GM10248 (cell line): ENCODE measurements at places on chromosomes 5 and 9.

DNA sequence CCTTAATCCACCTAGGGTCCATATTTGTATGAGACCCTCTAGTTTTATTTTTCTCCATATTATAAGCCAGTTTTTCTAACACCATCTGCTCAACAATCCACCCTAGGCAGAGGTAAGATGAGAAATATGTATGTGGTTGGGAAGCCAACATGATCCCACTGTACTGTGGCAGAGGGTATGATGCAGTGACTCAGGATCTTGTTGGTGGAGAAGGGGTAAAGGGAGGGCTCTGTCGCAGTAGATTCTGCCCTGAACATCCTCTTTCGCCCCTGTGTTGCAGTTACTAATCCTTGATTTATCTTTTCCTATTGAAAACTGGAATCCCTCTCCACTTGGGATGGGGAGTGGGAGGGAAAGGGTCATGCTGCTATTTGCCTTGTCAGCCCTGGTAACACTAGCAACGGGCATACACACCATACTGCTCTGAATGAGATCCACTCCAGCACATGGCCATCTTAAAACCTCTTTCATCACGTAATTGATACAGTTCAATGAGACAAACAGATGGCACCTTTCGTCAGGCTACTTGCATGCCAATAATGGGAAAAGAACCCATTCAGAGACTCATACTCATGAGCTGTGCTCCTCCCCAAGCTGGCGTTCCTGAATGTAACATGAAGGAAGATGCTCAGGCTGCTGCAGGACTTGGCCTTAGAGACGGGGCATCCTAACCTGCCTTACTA, 63.0 kb downstream of the ADAMTS12 start:
- DNase-seq, result no peak

DNA sequence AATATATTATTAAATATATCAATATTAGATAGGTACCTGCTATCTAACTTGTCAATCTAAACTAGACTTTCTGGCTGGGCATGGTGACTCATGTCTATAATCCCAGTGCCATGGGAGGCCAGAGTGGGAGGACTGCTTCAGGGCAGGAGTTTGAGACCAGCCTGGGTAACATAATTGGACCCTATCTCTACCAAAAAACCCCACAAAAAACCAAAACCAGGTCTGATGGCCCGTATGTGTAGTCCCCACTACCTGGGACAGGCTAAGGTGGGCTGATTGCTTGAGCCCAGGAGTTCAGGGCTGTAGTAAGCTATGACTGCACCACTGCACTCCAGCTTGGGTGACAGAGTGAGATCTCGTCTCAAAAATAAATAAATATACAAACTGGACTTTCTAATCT, 55.0 kb downstream of the PJA2 start:
- no peak for DNase-seq

DNA sequence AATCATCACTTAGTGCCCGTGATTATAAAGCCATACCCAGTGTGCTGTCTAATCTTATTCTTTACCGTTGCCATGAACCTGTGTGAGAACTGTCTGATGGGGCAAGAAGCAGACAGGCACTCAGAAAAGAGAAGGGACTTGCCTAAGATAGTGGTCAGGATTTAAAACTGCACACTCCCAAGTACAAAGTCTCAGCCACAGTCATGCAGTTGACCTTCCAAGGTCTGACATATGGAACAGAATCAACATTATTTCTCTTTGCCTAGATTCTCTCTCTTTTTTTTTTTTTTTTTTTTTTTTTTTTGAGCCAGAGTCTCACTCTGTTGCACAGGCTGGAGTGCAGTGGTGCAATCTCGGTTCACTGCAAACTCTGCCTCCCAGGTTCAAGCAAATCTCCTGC, 1.9 kb upstream of the PPP2CA start:
- no peak for DNase-seq

GRCh38 chr5:179568721-179569120, 18.4 kb downstream of the RUFY1 start:
- no peak for DNase-seq

DNA sequence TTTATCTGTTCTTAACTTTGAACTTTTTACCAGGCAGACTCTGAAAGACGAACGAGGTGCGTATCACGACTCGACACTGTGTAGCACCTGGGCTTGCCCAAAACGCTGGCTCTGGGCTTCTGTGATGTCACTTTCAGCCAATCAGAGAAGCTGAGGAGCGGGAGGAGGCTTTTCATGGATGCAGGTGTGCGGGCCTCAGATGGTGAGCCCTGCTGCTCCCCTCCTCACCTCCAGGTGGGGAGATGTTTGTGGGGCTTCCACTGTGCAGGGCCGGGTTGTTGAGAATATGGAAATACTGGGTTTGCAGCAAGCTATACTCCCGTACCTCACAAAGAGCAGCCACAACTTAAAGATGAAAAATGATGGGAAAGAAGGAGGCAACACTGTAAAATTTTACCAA, 246.3 kb downstream of the IRX2 start:
- no peak for DNase-seq

DNA sequence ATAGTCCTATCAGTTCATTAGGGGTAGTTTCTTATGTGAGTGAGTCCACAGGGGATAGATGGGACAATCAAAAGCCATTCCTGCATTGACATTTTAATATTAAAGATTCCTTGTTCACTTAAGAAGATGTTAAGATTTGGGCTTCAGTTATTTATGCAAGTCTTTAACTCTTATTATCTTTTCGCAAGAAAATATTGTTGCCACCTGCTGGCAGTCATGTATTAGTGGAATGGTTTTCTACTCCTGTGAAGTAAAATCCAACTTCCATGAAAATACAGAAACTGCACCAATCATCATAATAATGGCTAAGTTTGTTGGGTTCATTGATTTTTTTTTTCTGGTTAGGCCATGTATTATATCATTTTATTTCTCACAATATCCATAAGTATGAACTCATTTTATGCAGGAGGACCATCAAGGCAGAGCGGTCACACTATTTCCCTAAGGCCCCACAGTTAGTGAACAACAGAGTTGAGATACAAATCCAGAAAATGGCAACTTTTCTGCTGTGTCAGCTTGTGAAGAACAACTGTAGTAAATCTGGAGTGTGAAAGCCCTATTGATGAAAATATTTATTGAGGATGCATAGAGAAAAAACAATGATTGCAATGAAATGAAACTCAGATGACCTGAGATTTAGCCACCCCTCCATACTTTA, 88.5 kb upstream of the TXNDC8 start:
- DNase-seq, result no peak
